ENCODE measurements at places on chromosomes 16 and 17. TPM values are rescaled to one million over a fixed set of nuclear protein-coding genes. Genes with fewer than 3 reads are reported as not detected.

DPEP3 gene
- total RNA-seq = not detected

RIPOR1 gene
- 11.5 TPM for total RNA-seq

UMOD gene
- total RNA-seq = not detected

KRTAP16-1 gene
- not detected for total RNA-seq

ADCY9 gene
- total RNA-seq = 6.9 TPM
